ENCODE measurements at places on chromosomes 4 and X.

GRCh38 chrX:30777575-30777974 is 111.5 kb downstream of the TAB3 start:
- no peak for DNase-seq

DNA sequence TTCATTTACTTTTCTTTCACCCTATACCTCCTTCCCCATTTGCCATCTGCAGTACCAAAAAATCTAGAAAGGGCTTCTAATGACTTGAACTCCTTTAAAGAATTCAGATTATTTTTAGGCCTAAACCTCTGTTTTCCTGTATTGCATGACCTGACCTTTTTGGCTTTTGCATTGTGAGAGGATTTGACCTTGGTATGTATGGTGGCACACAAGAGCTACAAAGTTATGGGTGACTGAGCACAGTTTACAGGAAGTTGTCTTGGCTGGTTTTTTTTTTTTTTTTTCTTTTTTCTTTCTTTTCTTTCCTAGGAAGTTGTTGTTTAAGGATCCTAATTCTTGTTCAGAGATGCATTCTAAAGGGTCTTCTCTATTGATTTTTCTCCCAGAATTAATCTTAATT is 32.0 kb upstream of the MTMR8 start:
- DNase-seq, result no peak

DNA sequence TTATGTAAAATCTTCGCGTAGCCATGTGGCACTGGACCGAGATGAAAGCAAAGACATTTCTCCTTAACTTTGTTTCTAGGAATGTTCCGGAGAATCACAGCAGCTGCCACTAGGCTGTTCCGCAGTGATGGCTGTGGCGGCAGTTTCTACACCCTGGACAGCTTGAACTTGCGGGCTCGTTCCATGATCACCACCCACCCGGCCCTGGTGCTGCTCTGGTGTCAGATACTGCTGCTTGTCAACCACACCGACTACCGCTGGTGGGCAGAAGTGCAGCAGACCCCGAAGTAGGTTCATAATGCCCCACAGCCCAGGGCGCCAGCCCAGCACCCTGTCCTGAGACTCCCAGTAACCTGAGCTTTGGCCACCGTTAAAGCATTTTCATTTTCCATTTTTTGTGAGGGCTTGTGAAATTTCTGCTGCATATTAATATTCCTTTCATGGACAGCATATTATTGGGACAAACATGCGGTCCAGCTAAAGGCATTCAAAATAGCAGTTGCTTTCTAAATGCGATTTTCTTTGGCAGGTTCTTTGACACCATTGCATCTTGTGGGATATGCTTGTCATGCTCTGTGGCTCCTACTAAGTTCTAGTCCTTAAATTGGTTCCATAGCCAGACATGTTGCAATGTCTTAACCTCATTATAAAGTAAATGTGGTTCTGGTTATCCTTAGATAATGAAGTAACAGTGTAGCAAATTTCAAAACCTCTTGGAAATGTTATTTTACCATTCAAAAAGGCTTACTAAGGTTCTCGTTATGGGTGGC is 49.1 kb upstream of the MSANTD1 start:
- DNase-seq, result no peak

- no peak for DNase-seq
Measured at GRCh38 chr4:77669946-77670590, 64.4 kb downstream of the CXCL13 start.

DNA sequence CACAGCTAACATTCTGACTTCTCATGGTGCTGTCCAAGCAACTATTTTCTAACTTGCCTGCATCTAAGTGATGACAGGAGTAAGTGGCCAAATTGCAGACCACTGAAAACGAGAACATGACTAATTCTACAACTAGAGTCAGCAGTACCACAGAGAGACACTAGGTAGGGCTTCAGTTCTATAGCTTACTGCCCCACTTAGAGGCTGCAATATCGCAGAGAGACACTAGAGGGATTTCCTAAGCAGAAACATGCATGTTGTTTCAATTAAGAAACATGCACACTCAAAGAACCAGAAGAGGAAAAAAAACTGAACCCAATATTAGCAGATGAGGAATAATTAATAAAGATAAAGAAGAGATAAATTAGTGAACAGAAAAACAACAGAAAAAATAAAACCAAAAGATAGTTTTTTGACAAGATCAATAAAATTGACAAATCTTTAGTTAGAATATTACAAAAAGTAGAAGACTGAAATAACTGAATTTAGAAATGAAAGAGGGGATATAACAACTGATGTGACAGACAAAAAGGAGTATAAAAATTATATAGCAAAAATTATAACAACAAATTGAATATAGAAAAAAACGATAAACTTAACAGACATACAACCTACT is 100.8 kb downstream of the SPIN4 start:
- no peak for DNase-seq

DNA sequence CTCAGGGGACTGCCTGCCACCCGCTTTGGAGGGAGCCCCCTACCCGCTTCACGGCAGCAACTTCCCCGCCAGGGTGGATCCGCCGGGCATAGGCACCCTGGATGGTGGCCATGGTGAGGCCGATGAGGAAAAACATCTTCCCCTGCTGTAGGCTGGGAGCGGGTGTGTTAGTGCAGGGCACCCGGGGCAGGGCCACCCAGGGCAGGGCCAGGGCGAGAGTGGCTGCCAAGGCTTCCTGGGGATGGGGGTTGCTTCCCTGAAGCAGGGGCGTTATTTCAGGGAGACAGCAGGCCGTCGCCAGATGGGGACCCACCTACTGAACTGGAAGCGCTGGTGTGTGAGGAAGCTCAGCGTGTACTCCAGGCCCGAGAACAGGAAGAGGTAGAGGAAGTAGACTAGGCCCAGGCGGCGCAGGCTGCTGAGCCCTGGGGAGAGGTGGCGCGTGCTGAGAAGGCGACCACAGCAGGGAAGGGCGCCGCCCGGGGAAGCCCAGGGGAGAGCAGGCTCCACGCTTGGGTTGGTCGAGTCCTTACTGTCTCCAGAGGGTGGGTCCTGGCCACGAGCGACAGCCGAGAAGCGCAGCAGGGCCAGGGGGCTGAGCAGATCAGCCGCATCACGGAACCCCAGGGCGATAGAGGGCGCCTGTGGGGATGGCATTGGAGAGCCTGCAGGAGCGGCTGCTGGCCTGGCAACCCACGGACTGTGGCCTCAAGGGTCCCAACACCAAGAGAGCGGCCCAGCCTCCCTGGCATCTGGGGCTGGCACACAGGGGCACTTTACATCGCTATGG is 31.5 kb downstream of the NOP14 start:
- DNase-seq, result no peak

- DNase-seq, result no peak
Measured at GRCh38 chr4:108029016-108029720, 39.5 kb downstream of the HADH start.

DNA sequence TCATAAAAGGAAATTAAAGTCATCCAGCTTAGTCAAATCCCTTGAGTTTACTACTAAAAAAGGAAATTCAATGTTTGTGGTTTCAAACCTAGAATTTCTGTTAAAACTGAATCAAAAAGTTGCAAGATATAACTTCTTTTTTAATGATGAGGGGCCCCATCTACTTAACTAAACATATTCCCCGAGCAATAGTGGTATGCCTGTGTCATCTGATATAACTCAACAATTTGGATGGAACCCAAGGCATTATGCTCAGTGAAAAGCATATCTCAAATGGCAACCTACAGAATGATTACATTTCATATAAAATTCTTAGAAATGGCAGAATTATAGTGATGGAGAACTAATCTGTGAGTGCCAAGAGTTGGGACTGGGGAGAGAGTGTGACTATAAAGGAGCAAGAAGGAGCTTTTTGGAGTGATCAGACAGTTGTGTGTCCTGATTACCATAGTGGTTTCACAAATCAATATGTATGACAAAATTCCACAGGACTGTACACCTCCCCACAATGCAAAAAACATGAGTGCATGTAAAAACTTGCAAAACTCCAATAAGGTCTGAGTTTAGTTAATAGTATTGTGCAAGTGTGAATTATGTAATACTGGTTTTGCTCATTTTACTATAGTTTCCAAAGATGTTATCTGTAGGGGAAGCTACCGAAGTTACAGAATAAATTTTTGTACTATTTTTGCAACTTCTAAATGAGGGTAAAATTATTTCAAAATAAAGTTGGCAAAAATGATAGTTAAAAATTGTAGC is 323.2 kb downstream of the ARHGAP24 start:
- no peak for DNase-seq

- DNase-seq, result no peak
Measured at GRCh38 chrX:19064175-19064574, 58.1 kb downstream of the ADGRG2 start.

DNA sequence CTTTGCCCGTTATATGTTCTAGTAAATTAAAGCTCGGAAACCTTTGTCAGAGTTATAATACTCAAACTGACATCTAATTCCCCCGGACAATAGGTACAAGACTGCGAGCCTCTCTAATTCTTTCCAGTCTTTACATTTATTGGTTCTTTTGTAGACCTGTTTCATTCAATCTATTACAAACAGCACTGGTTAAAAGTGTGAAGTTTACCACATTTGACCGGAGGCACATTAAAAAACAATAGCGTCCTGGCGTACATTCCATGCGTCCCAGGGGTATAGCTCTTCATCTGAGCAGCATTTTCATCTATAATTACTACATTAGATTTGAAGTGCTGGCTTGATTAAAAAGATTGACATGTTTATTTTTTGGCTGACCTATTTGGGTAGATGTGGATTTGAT is 49.9 kb upstream of the TENM3 start:
- peak; percentile 56 for DNase-seq

DNA sequence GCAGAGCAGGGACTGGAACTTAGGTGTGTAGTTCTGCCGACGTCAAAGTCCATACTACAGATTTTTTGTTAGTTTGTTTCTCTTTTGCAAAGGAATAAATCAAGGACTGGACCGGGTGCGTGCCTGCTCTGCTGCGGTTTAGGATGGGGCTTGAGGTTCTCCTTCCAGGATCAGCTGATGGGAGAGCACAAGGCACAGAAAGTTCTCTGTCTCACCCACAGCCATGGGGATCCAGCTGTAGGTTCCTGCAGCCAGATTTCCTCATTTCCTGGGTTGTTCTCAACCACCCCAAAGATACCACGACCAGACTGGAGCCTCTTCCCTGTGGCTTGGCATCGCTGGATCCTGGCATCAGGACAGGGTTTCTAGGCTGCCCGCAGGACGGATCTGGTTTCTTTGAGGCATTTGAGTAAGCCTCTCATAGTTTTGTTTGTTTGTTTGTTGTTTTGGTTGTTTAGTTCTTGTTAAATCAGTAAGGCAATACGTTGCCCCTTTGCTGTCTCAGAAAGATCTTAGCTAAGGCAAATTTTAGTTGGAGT is 789 bp upstream of the SRPX start:
- DNase-seq, result no peak

- DNase-seq, result no peak
Measured at GRCh38 chrX:88146577-88146976, 600.4 kb upstream of the CPXCR1 start.

GRCh38 chr4:106041294-106042002 is 146.2 kb downstream of the NPNT start:
- no peak for DNase-seq

GRCh38 chr4:137266511-137266910 is 265.8 kb downstream of the PCDH18 start:
- DNase-seq, result no peak

GRCh38 chr4:165763640-165764039 is 109.4 kb upstream of the TLL1 start:
- DNase-seq, result no peak

DNA sequence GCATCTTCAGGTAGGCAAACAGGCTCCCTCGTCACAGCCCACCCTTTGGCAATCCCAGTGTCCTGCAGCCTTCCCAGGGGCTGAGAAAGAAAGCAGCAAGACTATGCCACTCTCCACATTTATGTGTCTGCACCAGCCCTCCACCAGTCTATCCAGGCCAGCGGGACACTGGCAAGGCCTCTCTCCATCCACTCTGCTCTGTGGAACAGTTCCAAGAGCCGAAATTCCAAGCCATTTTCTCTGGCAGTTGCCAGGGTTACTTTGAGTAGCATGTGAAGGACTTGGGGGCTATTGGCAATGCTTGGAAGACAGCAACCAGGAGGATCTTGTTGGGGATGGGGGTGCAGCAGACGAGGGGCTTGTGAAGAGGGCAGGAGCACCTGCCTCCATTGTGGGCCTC is 52.1 kb downstream of the TSC22D3 start:
- DNase-seq, result no peak

- no peak for DNase-seq
Measured at GRCh38 chr4:169158046-169158445, 112.7 kb downstream of the SH3RF1 start.

DNA sequence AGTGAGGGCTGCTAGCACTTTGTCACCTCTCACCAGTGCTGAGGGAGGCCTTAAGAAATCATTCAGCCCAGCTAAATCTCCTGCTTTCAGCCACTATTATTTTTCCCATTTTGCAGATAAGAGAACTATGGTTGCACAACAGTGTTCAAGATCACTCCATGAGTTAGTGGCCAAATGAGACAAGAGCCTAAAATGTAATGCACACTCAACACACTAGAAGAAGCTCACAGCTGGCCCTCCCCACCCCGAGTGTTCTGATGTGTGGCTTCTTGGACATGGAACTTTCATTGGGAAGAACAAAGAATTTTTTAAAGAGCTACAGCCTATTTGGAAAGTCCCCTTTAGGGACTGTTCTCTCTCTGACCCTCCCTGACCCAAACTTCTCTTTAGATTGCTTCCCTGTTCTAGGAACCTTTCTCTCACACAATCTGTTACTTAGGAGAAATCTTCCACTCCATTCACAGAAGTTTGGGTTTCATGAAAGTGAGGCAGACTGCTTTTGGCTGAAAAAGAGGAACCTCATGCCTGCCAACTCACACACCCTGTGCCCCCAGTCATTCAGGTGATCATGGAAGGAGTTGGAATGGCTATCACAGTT is 44.0 kb upstream of the CT47C1 start:
- DNase-seq, result no peak

DNA sequence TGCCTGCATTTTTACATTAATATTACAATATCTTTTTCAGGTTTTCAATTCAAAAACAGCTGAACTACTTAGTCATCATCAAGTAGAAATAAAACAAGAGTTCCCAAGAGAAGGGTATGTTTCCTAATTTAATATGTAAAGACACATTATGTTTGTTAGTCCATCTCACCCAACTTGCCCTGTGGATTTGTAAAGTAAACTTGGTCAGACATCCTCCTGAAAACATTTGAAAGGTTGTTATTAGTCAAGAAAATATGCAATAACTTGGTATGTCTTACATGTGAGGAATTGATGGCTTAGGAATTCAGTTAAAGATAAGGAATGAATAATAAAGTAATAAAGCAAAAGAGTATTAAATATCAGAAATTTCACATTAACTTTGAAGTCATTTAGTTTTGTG is 12.2 kb downstream of the GK start:
- no peak for DNase-seq

- no peak for DNase-seq
Measured at GRCh38 chr4:7046971-7047370, 3.8 kb downstream of the TADA2B start.

DNA sequence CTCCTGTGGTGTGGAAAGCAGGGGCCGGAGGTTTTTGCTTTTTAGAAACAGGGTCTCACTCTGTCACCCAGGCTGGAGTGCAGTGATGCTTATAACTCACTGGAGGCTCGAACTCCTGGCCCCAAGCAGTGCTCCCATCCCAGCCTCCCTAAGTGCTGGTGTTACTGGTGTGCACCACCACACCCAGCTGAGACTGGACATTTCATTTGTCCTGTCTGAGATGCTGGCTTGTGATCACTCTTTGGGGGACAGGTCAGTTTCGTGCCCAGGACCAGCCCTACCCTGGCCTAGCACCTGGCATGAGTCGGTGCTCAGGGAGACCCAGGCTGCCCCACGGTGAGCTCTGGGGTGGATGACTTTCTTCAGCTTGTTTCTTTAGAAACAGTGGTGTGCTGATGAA is 11.3 kb downstream of the PSAPL1 start:
- DNase-seq, result no peak

Measured in NCI-H1930 (cell line).